ENCODE measurements at places on chromosomes 2 and 18. TPM values are rescaled to one million over a fixed set of nuclear protein-coding genes. Genes with fewer than 3 reads are reported as not detected.

SPATA3 gene
- not detected for total RNA-seq

CIB4 gene
- total RNA-seq = not detected

ABCG8 gene
- not detected for total RNA-seq

NT5C1B gene
- total RNA-seq = not detected

ARHGEF33 gene
- 0.06 TPM for total RNA-seq

HOXD3 gene
- 3.0 TPM for total RNA-seq

LINC00305 gene
- total RNA-seq = not detected

TMEM200C gene
- 6.5 TPM for total RNA-seq

RAB31 gene
- 1.7 TPM for total RNA-seq

GKN2 gene
- not detected for total RNA-seq

GRCh38 chr2:214853906-214854305, 44.4 kb upstream of the BARD1 start:
- no peak for DNase-seq

- peak; percentile 30 for DNase-seq
Observed at GRCh38 chr2:142321706-142322280, 191.0 kb upstream of the LRP1B start.

GRCh38 chr2:71464389-71464788, 11.0 kb downstream of the DYSF start:
- no peak for DNase-seq

DNA sequence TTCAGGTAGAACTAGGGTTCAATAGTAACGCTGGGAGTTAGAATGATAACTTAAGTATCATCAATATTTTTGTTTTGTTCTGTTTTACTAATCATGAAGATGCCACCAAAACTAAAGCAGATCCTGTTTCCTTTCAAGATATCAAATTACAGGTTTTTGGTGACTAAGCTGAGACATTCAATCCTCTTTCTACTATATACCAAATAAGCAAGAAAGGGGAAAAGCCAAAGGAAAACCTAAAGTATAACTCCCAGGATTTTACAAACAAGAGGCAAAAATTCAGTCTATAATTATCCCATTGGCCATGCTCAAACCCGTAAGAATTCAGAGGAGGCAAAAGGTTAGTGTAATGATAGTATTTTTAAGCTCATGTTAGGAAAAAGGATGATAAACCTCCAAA, 175.2 kb upstream of the CCDC150 start:
- peak; percentile 41 for DNase-seq

- DNase-seq = peak; percentile 47
Observed at GRCh38 chr18:3605954-3606443, 156.0 kb downstream of the TGIF1 start.

DNA sequence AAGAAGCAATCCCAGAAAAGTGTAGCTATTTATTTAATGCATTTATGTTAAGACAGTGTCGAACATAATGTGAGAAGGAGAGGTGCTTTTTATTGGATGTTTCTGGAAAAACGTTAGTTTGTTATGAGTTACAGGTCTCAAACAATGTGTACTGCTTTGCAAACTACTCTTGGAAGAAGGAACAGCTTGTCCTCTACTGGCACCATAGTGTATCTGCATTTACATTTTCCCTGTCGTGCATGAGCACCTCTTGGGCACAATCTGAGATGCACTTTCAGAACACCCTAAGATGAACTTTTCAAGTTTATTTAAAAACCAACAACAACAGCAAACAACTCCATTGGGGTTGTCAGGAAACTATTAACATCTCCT, 22.8 kb downstream of the CCNYL1 start:
- peak; percentile 70 for DNase-seq

DNA sequence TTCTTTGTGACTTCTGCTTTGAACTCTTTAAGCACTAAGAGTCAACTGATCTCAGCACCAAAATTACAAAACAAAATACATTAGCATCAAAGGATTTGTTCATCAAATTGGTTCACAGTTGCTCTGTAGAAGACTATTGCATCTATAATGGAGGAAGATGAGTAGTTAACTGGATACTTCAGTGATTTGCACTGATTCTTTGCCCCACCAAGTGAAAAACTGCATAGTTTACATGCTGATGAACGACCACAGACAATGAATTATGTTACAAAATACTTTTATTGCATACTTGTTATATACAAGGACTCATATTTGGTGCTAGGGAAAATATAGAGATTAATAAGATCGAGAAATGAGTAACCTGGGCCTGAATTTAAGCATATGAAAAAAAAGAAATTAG, 107.2 kb downstream of the SCG2 start:
- DNase-seq = no peak

DNA sequence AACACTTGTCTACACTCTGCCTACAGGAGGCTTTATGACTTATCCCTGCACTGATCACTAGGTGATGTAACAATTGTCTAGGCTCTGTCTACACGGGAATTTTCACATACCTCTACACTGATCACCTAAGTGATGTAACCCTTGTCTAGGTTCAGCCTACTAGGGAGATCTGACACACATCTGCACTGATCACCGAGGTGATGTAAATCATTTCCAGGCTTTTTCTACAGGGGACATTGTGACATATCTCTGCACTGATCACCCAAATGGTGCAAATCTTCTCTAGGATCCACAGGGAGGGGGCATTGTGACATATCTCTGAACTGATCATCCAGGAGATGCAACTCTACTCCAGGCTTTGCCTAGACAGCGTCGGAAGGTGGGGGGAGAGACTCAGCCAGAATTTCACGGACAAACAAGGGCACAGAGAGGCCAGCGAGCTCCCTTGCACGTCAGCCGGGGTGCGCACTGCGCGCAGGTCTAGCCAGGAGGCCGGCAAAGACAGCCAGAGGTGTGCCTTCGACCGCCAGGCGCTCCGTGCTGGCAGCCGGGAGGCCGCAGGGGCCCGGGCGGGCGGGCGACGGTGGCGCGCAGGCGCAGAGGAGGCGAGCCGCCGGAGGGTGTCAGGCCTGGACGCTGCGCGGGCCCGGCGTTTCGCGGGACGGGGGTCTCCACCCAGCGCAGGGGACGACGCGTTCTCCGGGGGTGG, 46.9 kb upstream of the USP14 start:
- DNase-seq = peak; percentile 77

DNA sequence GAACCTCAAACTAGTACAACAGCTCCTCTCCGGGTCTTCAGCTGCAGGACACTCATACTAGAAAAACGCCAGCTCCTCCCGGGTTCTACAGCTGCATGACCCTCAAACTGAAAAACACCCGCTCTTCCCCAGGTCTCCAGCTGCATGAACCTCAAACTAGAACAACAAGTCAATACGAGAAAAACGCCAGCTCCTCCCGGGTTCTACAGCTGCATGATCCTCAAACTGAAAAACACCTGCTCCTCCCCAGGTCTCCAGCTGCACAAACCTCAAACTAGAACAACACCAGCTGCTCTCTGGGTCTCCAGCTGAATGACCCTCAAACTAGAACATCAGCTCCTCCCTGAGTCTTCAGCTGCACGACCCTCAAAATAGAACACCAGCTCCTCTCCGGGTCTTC, 315.0 kb upstream of the TFPI start:
- no peak for DNase-seq

GRCh38 chr2:177174486-177174885, 38.1 kb upstream of the HNRNPA3 start:
- no peak for DNase-seq

DNA sequence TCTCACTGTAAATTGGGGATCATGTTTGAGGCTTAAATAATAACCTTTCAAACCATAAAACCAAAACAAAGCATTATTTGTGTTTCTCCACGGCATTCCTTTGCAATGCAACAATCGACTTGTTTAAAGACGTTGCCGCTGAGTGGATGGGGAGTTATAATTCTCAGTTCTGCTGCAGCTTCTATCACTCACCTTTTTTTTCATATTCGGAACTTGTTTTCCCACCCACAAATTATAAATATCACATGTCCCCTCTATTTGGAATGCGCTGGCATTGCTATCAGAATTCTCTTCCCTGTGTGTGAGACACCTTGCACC, 372.8 kb upstream of the SMIM21 start:
- no peak for DNase-seq

DNA sequence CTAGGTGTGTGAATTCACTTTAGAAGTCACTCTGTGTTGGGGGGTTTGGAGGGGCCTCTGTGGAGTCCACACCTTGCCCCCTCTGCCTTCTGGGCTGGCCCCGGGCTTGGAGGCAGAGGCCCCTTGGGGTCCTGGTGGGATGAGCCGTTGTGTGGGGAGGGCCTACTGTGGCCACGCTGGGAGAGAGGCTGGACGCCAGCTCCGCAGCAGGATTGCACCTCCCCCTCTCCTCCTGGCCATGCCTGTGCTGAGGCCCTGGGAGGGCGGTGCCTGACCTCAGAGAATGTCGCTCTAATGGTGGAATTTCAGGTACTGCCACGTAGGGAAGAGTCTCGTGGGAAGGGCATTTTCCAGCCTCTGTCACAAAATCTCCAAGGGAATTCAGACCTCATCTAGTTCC, 237.0 kb downstream of the ATAD2B start:
- no peak for DNase-seq

DNA sequence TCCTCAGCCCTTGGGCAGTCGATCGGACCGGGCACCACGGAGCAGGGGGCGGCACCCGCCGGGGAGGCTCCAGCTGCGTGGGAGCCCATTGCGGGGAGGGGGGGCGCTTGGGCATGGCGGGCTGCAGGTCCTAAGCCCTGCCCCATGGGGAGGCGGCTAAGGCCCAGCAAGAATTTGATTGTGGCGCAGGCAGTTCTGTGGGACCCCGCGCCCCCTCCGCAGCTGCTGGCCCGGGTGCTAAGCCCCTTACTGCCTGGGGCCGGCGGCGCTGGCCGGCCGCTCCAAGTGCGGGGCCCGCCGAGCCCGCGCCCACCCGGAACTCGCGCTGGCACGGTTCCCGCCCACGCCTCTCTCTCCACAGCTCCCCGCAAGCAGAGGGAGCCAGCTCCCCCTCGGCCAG, 18.4 kb downstream of the ZSCAN30 start:
- no peak for DNase-seq

GRCh38 chr2:241195506-241196130, 7.1 kb downstream of the ANO7 start:
- DNase-seq = no peak

DNA sequence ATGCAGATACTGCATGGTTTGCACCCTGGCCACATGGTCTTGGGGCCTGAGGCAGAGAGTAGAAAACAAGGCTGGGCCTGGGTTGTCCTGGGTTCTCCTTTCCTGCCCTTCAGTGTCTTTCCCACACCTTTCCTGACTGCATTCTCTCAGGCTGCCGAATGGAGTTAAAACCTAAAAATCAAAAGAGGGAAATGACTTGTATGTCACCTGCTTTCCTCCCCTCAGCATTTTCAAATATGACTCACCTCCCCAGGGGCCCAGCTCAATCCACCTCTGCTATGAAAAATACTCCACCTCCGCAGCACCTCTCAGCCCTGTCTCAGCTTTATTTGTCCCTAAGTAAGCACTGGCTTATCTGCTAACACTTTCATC, 457.8 kb upstream of the MEX3C start:
- no peak for DNase-seq

DNA sequence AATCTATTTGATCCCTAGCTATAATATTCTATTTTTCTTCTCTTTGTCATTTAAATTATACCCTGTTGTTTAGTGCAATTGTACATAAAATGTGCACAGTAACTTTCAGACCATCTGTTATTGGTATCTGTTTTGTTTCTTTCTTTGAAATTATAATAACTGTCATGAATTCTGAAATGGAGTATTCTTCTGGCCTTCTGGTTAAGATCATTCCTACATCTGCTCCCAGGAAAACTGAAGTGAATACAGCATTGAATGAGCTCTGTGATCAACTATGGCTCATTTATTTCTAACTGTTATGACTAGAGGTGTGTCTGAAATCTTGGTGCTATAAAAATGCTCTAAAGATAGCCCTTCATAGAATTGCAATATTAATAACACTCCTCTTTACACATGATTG, 788.4 kb upstream of the TMEFF2 start:
- DNase-seq = no peak

GRCh38 chr2:147460155-147460554, 384.7 kb upstream of the ACVR2A start:
- peak; percentile 31 for DNase-seq

DNA sequence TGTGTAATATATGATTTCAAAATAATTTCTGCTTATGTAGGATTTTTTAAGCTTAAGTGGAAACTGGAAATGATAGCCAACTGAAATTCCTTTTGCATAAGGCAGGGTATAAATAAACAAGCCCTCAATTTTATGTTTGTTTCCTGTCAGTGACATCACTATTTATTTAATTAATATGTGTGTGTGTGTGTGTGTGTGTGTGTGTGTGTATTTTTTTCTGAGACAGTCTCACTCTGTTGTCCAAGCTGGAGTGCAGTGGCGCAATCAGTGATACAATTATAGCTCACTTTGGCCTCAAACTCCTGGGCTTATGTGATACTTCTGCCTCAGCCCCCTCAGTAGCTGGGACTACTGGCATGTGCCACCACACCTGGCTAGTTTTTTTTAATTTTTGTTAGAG, 29.3 kb upstream of the CYP20A1 start:
- DNase-seq = peak; percentile 10

All from PC-3 (cell line).